ENCODE measurements at places on chromosomes 11 and 22. TPM values are rescaled to one million over a fixed set of nuclear protein-coding genes. Genes with fewer than 3 reads are reported as not detected.

DNA sequence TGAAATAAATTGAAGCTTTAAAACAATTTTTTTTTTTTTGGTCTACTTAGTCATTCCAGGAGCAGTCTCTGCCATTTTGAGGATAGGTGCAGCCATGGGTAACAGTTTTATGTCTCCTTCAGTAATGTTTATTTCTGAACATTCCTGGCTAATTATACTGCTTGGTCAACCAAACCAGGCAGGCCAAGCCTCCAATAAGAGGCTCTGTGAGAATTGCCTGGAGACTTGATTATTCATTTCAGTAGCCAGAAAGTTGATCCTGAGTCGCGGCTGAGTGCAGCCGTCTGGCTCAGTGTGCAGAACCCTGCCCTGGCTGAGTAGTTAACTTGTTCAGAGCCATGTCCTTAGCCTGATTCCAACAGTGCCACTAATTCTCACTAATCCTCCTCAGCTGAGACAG is 364.0 kb upstream of the FAT3 start:
- no peaks in the 10 kb centered on the region for H3K4me1 ChIP-seq
- H3K36me3 ChIP-seq: no peaks in the 10 kb centered on the region
- no peak for DNase-seq
- H3K4me3 ChIP-seq: no peak overlapping the region
- H3K27me3 ChIP-seq: no peaks in the 10 kb centered on the region

- no peaks in the 10 kb centered on the region for H3K36me3 ChIP-seq
- DNase-seq: no peak
- H3K27me3 ChIP-seq: no peaks in the 10 kb centered on the region
- H3K27ac ChIP-seq: no peak overlapping the region
- no peak overlapping the region for H3K4me3 ChIP-seq
Observed at GRCh38 chr11:107359701-107360100, 97.9 kb downstream of the CWF19L2 start.

DNA sequence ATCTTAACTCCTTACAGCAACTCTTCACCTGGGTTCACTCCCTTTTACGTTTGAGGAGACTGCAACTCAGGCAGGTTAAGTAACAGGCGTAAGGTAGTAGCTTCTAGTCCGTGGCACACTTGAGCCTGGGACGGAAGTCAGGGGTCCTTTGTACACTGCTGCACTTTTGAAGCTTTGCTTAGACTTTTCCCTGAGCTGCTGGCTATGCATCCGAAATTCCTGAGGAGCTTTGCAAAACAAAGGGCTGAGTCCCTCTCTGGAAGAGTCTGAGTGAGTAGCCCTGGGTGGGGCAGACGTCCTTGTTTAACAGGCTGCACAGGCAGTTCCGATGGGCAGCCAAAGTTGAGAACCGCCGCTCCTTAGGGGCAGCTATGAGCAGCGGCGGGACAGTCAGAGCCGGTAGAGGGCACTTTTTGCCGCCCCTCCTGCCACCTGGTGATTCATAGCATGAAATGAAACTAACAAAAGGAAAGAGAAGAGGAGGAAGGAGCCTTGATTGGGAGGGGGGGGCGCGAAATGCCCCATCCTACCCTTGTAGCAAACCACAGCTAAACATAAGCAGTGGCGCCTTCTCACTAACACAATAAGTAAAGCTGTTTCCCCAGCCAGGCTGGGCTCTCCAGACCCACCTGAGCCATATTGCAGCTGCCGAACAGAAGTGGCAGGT is 1.4 kb downstream of the TMEM109 start:
- peak; percentile 55 for DNase-seq
- peak overlapping the region; percentile 86 for H3K4me3 ChIP-seq
- no peaks in the 10 kb centered on the region for H3K27me3 ChIP-seq
- H3K36me3 ChIP-seq: peaks cover 3% of the 10 kb centered on the region

DNA sequence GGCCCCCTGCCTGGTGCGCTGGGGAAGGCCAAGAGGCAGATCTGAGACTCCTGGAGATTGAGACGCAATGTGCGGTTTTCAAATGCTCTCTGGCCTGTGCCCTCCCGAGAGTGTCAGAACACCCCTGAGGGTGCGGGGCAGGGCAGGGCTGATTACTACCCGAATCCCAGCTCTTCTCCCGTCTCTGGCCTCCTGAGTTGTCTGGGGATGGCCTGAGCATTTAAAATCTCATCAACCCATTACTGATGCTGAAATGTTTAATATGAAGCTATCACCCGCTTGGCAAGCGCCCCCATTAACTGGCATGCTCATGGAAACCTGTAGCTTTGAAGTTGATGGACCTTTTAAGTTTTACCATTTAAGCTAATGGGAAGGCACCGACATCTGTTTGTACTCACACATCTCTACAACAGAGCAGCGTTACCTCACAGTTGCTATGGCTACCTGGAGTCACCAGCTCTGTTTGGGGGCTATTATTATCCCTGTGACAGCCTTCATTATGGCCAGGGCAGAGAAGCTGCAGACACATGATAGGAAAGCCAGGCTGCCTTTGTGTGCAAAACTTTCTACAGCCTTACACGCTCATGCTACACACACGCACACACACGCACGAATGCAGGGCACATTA is 3.6 kb upstream of the MB start:
- DNase-seq: no peak
- H3K4me3 ChIP-seq: no peak overlapping the region
- H3K27me3 ChIP-seq: no peaks in the 10 kb centered on the region
- no peak overlapping the region for H3K27ac ChIP-seq

GRCh38 chr11:128476729-128477128 is 110.6 kb downstream of the ETS1 start:
- peaks cover 29% of the 10 kb centered on the region for H3K36me3 ChIP-seq
- peaks cover 26% of the 10 kb centered on the region for H3K4me1 ChIP-seq
- H3K4me3 ChIP-seq: no peak overlapping the region
- H3K27me3 ChIP-seq: no peaks in the 10 kb centered on the region
- peak; percentile 46 for DNase-seq
- no peak overlapping the region for H3K27ac ChIP-seq

DNA sequence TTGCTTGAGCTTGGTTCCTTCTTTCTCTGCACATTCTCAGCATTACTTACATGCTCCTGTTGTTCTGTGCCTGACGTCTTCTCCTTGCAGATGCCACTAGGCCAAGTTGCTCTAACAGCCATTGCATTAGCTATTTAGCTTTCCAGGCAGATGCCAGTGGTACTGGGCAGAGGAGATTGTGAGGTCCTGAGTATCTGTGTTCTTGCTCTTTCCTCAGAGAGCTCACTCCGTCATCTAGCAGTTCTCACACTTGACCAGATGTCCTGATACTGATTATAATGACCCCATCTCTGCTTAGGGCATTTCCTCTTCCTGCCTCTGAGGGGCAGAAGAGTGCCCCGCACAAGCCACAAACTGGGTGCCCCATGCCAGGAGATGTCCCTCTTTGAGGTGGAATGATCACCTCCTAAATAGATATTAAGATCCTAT is 30.7 kb downstream of the ARHGAP1 start:
- H3K27ac ChIP-seq: no peak overlapping the region
- no peaks in the 10 kb centered on the region for H3K27me3 ChIP-seq
- no peak for DNase-seq
- no peak overlapping the region for H3K4me3 ChIP-seq

DNA sequence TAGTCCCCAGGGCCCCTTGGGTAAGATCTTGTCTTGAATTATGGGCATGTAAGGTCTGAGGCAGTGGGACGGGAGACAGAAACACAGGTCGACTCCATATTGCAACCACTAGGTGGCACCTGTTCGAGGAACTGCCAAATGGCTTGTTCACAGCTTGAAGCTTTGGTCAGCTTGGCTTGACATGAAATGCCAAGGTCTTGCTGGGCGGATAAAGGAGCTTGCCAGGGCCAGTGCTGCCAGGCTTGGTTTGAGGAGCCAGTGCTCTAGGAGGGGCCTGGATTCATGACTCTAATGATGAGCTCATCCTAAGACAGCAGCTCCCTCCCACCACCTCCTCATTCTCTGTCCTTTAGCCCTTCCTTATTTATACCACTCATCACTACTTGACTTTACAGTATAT is 11.9 kb upstream of the NRIP3 start:
- H3K27ac ChIP-seq: no peak overlapping the region
- DNase-seq: peak; percentile 73
- H3K4me1 ChIP-seq: no peaks in the 10 kb centered on the region
- H3K27me3 ChIP-seq: no peaks in the 10 kb centered on the region

DNA sequence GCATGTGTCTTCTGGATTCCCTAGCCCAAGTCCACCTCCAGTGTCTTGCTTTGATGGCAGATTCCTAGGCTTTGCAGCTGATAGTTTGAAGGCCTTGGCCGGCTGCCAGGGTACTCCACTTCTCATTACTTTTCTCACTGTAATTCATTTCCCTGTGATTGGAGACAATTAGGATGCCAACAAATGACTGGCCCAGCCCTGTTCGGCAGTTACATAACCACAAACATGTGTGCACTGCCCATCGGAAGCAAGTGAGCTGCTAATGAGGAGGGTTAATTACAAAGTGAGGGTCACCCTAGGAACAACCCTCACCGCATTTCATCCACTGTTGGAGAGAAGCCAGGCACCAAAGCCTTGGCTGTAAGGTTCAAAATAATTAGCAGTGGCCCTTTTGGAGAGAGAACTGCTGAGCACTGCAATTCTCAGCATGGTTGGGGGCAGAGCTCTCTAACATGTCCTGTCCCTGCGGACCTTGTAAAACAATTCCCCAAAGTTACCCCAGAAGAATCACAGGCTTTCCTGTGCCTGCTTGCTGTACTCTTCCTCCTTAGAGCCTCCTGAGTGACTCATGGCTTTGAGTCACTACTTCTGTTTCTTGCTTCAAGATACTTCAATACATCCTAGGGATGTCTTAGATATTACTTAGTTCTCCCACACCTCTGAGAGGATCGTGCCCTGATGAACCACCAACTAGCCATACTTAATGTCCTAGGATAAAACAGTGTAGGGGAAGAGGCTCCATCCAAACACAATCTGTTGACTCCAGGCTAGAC is 109.7 kb upstream of the GALNT18 start:
- no peaks in the 10 kb centered on the region for H3K27me3 ChIP-seq
- no peaks in the 10 kb centered on the region for H3K4me1 ChIP-seq
- DNase-seq: no peak
- H3K4me3 ChIP-seq: no peak overlapping the region
- no peaks in the 10 kb centered on the region for H3K36me3 ChIP-seq
- no peak overlapping the region for H3K27ac ChIP-seq

DNA sequence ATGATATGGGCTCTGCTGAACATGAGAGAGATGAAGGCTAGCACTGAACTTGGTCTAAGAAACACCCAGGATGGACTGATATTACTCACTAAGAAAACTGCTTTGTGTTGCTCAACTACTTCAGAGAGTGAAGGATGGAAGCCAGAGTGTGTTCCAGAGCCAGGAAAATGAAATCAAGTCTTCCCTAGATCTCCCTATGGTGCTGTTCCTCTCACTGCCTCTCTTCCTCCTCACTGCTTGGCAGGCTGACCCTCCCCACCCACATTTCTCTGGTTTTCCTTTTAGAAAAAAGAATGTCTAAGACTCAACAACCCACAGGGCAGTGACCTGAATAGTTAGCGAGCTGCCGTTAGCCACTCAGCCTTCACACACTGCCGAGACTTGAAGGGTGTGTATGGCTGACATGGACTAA is 65.6 kb downstream of the CCDC81 start:
- H3K36me3 ChIP-seq: no peaks in the 10 kb centered on the region
- H3K27ac ChIP-seq: no peak overlapping the region
- H3K4me1 ChIP-seq: no peaks in the 10 kb centered on the region

DNA sequence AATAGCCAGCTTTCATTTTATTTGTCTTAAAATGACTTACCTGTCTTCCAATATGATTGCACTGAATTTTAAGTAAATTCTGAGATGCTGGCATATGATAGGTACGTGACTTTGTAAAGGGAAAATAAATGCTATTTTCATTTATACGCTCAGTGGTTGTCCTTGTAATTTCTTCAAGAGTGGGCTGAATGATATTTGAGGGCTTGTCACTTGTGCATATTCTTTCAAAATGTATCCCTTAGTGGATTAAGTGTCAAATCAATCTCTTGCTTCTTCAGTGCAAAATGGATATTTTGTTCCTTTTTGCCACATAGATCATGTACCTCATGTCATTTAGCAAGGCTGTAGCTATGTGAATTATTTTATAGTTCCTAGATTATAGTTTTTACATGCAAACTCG is 56.9 kb downstream of the GAS2 start:
- H3K27me3 ChIP-seq: no peaks in the 10 kb centered on the region
- H3K27ac ChIP-seq: no peak overlapping the region
- no peak overlapping the region for H3K4me3 ChIP-seq

GRCh38 chr22:44218071-44218470 is 37.3 kb downstream of the PARVG start:
- no peaks in the 10 kb centered on the region for H3K36me3 ChIP-seq
- no peak overlapping the region for H3K27ac ChIP-seq
- H3K4me1 ChIP-seq: no peaks in the 10 kb centered on the region
- H3K4me3 ChIP-seq: no peak overlapping the region

DNA sequence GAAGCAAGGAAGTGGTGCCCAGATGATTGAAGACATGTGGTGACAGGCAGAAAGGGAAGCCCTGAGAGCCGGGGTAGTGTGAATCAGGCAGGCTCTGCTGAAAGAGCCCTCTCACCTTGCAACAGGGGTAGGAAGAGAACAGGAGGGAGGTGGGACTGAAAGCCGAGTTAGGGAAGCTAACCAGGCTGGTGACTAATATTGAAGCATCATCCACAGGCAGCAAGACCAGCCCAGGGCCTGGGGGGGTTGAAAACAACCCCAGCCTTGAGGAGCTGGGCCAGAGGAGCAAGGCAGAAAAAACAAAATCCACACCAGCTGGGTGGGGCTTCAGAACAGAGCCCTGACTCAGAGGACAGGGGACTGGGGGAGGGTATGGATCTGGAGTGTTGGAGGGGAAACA is 35.0 kb upstream of the CRTAM start:
- H3K4me1 ChIP-seq: no peaks in the 10 kb centered on the region
- H3K27me3 ChIP-seq: no peaks in the 10 kb centered on the region
- no peaks in the 10 kb centered on the region for H3K36me3 ChIP-seq
- DNase-seq: no peak

GRCh38 chr11:112123129-112123528 is 36.5 kb downstream of the SDHD start:
- no peak overlapping the region for H3K27ac ChIP-seq
- no peaks in the 10 kb centered on the region for H3K4me1 ChIP-seq
- no peak for DNase-seq
- no peaks in the 10 kb centered on the region for H3K36me3 ChIP-seq
- no peaks in the 10 kb centered on the region for H3K27me3 ChIP-seq

DNA sequence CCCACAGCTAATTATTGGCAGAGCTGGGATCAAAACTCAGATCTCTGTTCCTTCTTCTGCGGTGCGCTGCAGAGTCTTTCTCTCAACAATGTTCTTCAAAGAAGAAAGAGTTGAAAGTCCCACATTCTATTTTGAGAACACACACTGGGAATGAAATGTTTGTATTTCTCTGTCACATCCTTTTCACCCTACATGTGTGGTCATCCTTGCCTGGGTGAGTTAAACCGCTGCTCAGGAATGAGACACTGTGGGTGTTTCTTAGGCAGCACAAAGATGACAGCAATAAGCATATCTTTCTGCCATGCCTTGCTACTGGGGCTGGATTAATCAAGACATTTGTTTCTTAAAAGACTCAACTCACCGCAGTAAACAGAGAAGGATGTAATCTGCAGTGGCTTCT is 222.6 kb downstream of the LARGE1 start:
- H3K4me3 ChIP-seq: no peak overlapping the region
- H3K4me1 ChIP-seq: no peaks in the 10 kb centered on the region
- H3K27ac ChIP-seq: no peak overlapping the region
- no peak for DNase-seq
- no peaks in the 10 kb centered on the region for H3K36me3 ChIP-seq
- no peaks in the 10 kb centered on the region for H3K27me3 ChIP-seq

The CRYBB2 gene
- polyA plus RNA-seq: not detected

The OMP gene
- polyA plus RNA-seq: 2.7 TPM

The ARVCF gene
- 2.9 TPM for polyA plus RNA-seq

The CLCF1 gene
- polyA plus RNA-seq: not detected

The DNHD1 gene
- polyA plus RNA-seq: 8.4 TPM

The SLC22A9 gene
- polyA plus RNA-seq: not detected

The TPH1 gene
- 1.3 TPM for polyA plus RNA-seq

The GGTLC3 gene
- polyA plus RNA-seq: 2.2 TPM

The OVCH2 gene
- polyA plus RNA-seq: not detected

The INPP5J gene
- 14.1 TPM for polyA plus RNA-seq

The NXPE1 gene
- 6.3 TPM for polyA plus RNA-seq

The MUC5AC gene
- 0.06 TPM for polyA plus RNA-seq

The ASRGL1 gene
- 3.6 TPM for polyA plus RNA-seq
